ENCODE measurements at places on chromosomes 5 and 9. TPM values are rescaled to one million over a fixed set of nuclear protein-coding genes. Genes with fewer than 3 reads are reported as not detected.

The MYMK gene
- total RNA-seq = not detected

The PDLIM4 gene
- 53.3 TPM for total RNA-seq

The C5orf52 gene
- not detected for total RNA-seq

The SPATA31A3 gene
- total RNA-seq = not detected

The SOHLH1 gene
- not detected for total RNA-seq

The SWI5 gene
- total RNA-seq = 39.0 TPM

The IL31RA gene
- total RNA-seq = 0.71 TPM

The GABRA6 gene
- not detected for total RNA-seq

The PTGDS gene
- 2.3 TPM for total RNA-seq

The ZNF879 gene
- 3.8 TPM for total RNA-seq

The FOXD1 gene
- total RNA-seq = 0.28 TPM

The CYSRT1 gene
- total RNA-seq = 0.18 TPM

The UBQLN1 gene
- 74.0 TPM for total RNA-seq

The NRG2 gene
- 0.28 TPM for total RNA-seq

The FGF1 gene
- total RNA-seq = 0.92 TPM

The FRMD3 gene
- 0.14 TPM for total RNA-seq

The THBS4 gene
- total RNA-seq = 1.1 TPM

The TAF11L10 gene
- not detected for total RNA-seq

The AQP7 gene
- 0.09 TPM for total RNA-seq

The PCDHB5 gene
- 0.57 TPM for total RNA-seq

The ANKRD31 gene
- total RNA-seq = 0.14 TPM

The SPATA31D4 gene
- total RNA-seq = not detected

The CDH12 gene
- total RNA-seq = not detected

The TLX3 gene
- not detected for total RNA-seq

The MZB1 gene
- 0.14 TPM for total RNA-seq

The LEAP2 gene
- 0.14 TPM for total RNA-seq

The SPAG8 gene
- total RNA-seq = 1.2 TPM

The NFX1 gene
- total RNA-seq = 23.3 TPM

The NNT gene
- total RNA-seq = 94.2 TPM

The GPR150 gene
- 0.28 TPM for total RNA-seq

The LHFPL2 gene
- total RNA-seq = 104 TPM

The RNF208 gene
- total RNA-seq = under 0.01 TPM

The MRPL22 gene
- total RNA-seq = 32.4 TPM

The NUDCD2 gene
- 4.0 TPM for total RNA-seq

The SEMA6A gene
- 0.74 TPM for total RNA-seq

The EQTN gene
- not detected for total RNA-seq

The ZMAT2 gene
- 63.7 TPM for total RNA-seq

The MEGF10 gene
- total RNA-seq = 0.14 TPM

The BICD2 gene
- 32.9 TPM for total RNA-seq

The CDH6 gene
- 40.0 TPM for total RNA-seq

The LCN9 gene
- total RNA-seq = not detected

The INPP5E gene
- total RNA-seq = 4.5 TPM

The S100Z gene
- not detected for total RNA-seq

The TNFSF15 gene
- 0.55 TPM for total RNA-seq

The IQGAP2 gene
- 24.0 TPM for total RNA-seq

The KCNV2 gene
- not detected for total RNA-seq

The MRPL36 gene
- 48.1 TPM for total RNA-seq

The NUTM2F gene
- total RNA-seq = not detected

The BARHL1 gene
- total RNA-seq = not detected

The ADGRV1 gene
- total RNA-seq = 0.18 TPM

All from smooth muscle cell of bladder (primary cell).